ENCODE measurements at places on chromosomes 7 and 10.

- peak; percentile 9 for DNase-seq
These were observed 995 bp upstream of the INPP5F start for GRCh38 chr10:119724593-119725516.

- peak; percentile 34 for DNase-seq
These were observed 63.0 kb downstream of the VOPP1 start for GRCh38 chr7:55509322-55509721.

DNA sequence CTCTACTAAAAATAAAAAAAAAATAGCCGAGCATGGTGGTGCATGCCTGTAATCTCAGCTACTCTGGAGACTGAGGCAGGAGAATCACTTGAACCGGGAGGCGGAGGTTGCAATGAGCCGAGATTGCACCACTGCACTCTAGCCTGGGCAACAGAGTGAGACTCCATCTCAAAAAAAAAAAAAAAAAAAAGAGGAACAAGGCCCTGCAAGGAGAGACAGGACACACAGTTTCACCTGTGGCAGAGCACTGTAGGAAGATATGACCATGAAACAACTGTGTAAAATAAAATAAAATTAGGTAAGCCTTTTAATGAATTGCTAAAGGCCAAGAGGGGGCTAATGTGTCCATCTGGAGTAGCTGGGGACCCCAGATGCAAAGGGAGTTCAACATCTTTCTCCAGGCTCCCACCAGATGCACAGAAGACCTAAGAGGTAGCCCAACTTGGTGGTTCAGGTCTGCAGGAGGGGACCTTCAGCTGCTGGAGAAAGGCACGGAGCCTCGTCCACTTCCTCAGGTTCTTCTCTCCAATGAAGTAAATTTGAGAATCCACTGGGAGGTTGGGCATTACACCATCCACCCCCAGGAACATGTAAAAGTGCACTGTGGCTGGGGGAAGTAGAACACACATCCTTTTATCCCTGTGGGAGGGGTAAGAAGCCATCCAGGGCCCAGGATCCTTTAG is 12.7 kb downstream of the PPIF start:
- DNase-seq: no peak

- no peak for DNase-seq
These were observed 33.6 kb upstream of the HDAC9 start for GRCh38 chr7:18461785-18462467.

DNA sequence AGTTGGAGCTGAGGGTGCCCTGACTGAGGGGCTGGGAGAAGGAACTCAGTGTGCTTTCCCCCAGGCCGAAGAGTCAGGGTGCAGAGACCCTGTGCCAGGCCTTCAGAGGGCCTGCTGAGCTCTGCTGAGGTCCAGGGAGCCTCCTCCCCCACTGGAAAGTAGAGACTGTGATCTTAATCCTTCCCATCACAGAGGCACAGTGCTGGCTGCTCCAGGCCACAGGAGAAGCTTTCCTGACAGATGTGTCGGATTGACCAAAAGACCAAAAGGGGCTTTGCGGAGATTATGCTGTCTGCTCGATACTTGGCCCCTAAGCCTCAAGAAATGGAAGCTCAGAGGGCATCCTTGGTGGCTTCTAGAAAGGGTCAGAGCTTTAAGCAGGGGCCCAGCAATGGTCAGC is 32.9 kb upstream of the BTRC start:
- no peak for DNase-seq

GRCh38 chr7:36920433-36920832 is 196.1 kb upstream of the AOAH start:
- no peak for DNase-seq

DNA sequence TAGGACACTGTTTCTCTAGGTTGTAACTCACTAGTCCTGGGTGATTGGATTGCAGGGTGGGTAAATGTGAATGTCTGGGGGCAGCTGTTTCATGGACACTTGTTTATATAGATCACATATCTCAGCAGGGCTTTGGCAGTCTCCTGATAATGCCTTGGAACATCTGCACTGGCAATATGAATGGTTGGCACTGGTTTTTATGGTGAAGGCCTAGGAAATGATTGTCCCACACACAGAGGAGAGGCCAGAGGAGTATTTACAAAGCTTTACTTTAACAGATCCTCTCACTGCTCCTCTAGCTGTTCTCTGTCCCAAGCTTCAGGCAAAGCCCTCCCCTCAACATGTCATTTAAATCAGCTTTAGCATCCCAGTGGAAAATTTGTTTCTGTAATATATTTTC is 171.3 kb upstream of the STEAP4 start:
- DNase-seq: no peak

DNA sequence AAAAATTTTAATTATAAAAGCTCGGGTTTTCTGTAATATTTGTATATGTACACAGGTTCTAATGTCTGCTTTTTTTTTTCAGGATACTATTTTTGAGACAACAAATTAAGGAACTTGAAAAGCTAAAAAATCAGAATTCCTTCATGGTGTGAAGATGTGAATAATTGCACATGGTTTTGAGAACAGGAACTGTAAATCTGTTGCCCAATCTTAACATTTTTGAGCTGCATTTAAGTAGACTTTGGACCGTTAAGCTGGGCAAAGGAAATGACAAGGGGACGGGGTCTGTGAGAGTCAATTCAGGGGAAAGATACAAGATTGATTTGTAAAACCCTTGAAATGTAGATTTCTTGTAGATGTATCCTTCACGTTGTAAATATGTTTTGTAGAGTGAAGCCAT is 57.9 kb upstream of the BAMBI start:
- no peak for DNase-seq

- DNase-seq: peak; percentile 50
These were observed 94.6 kb upstream of the MACROH2A2 start for GRCh38 chr10:69957886-69958555.

DNA sequence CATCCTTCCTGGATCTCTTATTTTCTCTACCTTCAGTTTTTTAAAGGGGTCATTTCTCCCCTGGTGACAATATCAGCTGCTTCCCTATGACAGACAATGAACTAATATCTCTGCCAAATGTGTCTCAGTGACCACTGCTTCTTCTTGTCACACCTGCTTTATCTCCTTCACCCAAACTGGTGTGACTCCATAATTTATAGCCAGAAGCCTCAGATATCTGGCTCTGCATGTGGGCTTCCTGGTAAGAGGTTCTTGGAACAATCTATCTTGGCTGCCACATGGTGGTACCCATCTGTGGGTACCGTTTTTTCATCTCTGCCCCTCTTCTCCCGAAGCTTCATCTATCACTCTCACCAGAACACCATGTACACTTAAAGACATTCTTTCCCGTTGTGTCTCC is 37.0 kb downstream of the CPVL start:
- no peak for DNase-seq

DNA sequence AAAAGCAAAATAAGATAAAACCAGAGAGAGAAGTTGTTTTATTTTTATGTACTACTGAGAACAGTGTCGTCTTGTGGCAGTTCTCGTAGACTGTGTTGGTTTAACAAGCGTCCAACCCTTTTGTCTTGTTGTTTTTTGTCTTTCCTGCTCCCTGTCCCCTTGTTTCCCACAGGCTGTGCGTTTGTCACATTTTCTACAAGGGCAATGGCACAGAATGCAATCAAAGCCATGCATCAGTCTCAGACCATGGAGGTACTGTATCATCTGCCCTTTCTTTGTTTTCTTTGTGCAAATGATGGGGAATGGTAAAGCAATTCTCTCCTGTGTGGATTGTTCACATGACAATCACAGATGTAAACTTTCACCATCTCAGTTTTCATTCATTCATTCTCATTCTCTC is 248.8 kb downstream of the CELF2 start:
- no peak for DNase-seq

DNA sequence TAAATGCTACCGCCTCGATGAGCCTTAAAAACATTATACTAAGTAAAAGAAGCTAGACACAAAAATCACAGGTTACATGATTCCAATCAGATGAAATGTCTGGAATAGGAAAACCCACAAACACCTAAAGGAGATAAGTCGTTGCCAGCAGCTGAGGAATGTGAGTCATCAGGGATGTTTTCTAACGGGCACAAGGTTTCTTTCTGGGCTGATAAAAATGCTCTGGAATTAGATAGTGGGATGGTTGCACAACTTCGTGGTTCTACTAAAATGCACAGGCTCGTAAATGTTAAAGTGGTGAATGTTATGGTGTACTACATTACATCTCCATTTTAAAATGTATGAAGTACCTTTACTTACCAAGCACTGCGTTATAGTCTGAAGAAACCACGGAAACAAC is 9.7 kb downstream of the ABLIM1 start:
- DNase-seq: peak; percentile 88

All from fibroblast of skin of right quadriceps (primary cell).